Astrocyte of the hippocampus (primary cell): ENCODE measurements at places on chromosomes 6 and 20.

- DNase-seq: no peak
Observed at GRCh38 chr6:115634131-115634530, 426.6 kb downstream of the FRK start.

DNA sequence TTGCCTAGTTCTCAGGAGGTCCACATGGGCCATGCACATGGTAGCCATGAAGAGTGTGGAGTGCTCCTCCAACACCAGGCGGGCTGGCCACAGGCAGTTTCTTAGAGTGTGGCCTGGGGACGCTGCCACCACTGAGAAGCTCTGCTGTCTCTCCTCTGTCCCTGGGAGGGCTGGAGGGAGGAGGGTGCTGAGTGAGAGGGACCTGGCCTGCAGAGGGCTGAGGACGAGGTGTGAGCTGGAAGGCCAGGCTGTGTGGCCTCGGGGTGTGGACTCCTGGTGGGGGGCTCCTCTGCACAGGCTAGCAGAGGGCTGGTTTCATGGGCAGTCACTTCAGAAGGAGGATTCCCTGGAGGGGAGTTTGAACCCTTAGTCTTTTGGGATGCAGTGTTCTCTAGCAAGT is 39.7 kb downstream of the SYNJ2 start:
- DNase-seq: no peak

GRCh38 chr6:111899531-111899930 is 26.3 kb upstream of the FYN start:
- no peak for DNase-seq

- DNase-seq: peak; percentile 63
Observed at GRCh38 chr20:13261460-13262301, 40.6 kb downstream of the ISM1 start.

DNA sequence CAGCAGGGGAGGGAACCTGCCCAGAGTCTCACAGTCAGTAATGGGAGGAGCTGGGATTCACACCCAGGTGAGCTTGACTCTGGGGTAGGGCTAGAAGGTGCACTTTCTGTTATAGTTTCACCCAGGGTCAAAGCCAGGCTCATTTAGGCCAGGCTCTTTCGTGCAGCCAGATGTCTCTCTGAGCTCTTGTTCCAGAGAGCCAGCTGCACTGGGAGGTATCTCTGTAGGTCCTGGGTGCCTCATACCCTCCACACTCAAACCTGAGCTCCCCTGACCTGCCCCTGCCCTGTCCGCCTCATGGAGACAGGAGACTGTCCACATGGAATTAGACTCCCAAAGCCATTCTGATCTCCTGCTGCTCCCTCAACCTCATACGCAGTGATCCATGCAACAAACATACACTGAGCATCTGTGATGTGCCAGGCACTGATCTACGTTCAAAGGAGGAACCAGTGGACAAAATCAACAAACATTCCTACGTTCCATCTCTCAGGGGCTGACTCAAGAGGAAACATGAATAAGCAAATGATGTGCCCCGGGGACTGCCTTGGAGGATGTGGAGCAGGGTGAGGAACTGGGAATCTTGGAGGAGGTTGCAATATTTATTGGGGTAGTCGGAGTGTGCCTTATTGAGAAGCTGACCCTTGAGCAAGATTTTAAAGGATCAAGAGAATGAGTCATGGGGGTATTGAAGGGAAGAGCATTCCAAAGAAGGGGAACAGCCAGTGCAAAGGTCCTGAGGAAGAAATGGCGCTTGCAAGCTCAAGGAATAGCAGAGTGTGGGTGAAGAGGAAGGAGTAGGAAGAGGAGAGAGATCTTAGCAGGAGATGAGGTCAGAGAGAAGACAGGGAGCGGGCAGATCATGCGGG is 71.3 kb upstream of the TOX2 start:
- peak; percentile 52 for DNase-seq

- DNase-seq: no peak
Observed at GRCh38 chr6:12262236-12263061, 27.7 kb upstream of the EDN1 start.

DNA sequence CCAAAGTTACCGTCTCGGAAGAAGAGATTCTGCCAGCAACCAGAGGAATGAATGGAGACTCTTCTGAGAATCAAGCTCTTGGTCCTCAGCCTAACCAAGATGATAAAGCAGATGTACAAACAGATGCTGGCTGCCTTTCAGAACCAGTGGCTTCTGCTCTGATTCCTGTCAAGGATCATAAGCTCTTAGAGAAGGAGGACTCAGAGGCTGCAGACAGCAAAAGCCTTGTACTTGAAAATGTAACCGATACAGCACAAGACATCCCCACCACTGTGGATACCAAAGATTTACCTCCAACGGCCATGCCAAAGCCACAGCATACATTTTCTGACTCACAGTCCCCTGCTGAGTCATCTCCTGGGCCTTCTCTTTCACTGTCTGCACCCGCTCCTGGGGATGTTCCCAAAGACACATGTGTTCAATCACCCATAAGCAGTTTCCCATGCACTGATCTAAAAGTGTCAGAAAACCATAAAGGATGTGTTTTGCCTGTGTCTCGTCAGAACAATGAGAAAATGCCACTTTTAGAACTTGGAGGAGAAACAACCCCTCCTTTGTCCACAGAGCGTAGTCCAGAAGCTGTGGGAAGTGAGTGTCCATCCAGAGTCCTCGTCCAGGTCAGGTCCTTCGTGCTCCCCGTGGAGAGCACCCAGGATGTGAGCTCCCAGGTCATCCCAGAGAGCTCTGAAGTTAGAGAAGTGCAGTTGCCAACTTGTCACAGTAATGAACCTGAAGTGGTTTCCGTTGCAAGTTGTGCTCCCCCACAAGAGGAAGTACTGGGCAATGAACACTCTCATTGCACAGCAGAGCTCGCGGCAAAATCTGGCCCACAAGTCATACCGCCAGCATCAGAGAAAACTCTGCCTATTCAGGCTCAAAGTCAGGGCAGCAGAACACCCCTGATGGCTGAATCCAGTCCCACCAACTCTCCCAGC is 109.6 kb downstream of the RTN4IP1 start:
- DNase-seq: peak; percentile 91

GRCh38 chr6:19432966-19433498 is 404.1 kb upstream of the ID4 start:
- DNase-seq: peak; percentile 35

DNA sequence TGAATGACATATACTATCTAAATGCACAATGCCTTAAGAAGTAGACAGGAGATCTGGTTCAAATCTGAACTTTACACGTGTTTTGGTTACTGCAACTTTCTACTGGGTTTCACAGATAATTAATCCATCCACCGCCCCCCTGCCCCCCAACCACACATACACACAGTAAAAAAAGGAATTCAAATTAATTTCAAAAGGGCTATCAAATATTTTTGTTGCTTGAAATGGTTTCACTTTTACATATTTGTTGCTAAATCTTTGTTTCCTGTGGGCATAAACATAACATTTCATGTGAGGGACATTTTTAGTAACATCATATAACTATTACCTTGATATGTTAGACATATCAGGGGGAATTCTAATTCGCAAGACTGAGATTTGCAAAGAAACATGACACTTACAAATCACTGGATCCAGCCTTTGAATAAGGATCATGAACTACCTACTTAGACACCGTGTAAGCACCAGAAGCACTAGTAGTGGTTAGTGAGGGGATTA is 7.5 kb downstream of the NEDD9 start:
- DNase-seq: peak; percentile 11

DNA sequence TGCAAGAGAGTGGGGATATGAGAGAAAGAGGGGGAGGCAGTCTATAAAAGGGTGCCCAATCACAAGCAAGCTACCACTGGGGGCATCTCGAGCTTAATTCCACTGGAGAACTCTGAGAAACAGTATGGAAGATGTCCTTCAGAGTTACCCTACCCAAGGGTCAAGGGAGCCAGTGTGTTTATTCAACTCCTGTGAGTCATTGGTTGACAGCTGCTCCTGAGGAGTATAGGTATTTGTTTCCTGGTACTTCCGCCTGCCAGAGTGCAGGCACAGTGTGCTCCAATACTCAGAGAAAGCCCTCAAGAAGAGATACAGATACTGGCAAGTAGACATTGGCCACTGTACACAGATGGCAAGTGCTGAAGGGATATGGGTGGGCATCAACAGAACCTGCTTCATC is 49.5 kb downstream of the ARHGAP40 start:
- DNase-seq: no peak

GRCh38 chr20:8005033-8005432 is 14.5 kb downstream of the TMX4 start:
- DNase-seq: no peak

DNA sequence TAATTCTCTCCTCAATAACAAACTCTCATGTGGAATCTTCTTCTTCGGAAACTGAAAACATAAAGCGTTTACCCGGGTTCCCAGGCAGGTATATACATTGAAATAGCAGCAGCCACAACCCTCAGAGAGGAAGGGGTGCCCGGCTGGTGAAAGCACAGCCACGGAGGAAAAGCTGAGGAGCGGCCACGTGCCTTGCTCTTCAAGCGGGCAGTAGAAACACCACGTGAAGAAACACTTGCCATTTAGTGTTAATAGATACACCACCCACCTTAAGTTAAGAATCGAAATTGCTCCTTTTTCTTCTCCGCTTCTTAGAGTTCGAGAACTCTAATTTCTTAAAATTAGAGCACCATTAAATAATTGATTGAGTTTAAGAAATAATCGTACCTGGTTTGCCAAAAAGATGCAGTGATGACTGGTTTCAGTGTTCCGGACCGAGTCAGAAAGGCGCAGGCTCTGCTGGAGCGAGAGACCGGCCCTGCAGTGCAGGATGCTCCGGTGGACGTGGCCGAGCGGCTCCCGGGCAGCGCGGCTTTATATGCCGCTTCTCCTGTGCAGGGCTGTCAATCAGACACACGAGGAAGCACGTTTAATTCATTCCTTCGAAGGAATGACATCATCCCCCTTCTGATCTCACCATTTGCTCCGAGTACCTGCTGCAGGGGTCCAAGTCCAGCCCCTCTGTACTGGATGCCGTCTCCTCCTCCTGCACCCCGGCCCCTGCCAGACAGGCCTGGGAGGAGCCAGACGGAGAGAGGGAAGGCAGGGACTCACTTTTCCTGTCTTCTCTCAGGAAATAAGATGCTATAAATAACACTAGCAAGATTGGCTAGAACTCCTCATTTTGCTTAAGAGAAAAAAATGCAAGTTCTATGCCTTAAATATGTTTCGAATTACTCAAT is at the start of gene THBS2:
THBS2 (minus strand) TSS at position 510 of the 902 bp plus-strand sequence. CDS start 3,062 bp downstream, outside the sequence.
- DNase-seq: peak; percentile 64

DNA sequence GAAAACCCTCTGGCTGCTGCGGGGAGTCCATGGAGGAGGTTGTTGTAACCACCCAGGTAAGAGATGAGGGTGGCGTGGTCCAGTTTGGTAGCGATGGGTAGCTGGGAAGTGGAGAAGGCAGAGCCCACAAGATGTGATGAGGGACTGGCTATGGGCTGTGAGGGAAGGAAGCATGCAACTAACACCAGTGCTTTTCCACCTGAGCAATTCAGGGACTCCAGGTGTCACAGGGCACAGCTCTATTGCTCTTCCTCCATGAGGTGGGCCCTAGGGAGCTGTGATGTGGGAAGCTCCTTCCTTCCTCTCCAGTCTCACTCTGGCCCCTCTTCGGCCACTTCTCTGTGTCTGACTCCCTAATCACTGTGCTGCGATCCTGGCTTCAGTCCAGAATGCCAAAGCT is 32.4 kb upstream of the TGM6 start:
- no peak for DNase-seq

GRCh38 chr6:13390658-13391057 is 62.3 kb upstream of the TBC1D7 start:
- DNase-seq: no peak

DNA sequence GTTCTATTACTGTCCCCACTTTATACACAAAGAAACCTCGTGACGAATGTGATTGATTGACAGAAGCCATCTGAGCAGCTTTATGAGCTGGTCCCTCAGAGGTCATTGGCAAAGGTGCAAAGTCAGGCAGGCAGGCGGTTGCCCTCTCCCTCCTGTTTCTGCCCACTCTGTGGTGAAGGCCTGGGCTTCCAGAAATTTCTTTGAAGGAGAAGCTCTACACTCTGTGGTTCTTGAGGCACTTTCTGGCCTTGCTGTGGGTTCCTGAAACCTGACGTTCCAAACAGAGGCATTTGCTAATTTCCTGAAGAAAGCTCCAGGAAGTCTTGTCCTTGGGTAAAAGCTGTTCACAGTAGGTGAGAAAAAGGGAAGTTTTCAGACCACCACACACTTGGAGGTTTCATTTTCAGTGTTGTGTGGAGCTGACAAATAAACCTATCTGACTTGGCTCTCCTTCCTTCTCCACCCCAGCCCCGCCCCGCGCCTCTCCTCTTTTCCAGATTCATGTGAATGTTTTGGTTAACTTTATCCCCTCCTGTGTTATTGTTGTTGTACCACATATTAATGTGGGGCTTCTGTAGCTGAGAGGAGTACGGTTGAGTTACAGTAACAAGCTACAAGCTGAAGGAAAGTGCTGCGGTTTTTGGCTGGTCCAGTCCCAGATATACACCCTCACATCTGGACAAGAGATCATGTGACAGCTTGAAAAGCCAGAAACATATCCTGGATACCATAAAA is 274.1 kb downstream of the CLIC5 start:
- DNase-seq: peak; percentile 49

DNA sequence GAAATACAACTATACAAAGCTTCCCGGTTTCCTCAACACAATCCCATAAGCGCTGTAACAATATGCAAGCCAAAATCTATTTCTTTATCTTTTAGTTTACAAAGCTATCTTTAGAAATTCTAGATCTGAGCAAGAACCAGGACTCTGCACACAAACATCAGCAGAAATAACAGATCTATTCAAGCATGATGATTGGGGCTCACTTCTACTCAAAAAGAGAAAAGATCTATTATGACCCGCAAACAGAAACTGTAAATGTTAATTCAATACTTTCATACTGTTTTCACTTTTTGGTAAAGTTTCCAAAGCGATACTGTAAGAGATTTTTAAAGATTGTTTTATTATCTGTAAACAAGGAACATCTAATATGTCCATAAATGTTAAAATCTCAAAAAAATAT is 86.6 kb downstream of the SESN1 start:
- peak; percentile 8 for DNase-seq

GRCh38 chr6:132052096-132052495 is 100.9 kb upstream of the CCN2 start:
- DNase-seq: no peak

DNA sequence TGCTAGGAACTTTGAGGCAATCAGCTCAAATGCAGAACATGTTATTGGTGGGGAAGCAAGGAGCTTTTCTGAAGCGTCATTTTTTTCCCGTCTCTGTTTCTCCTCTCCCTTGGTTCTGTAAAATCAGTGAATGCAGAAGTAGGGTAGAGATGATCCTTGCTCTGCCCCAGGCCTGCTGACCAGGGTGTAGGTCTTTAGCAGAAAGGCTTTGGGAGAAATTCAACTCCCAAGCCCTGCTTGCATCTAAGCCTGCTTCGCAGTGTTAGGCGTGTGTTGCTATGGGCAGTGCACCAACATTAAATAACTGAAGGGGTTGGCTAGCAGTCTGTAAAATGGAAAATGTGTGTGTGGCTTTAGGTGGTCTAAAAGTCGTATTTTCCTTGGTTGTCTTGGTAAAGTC is 45.9 kb downstream of the SASH1 start:
- no peak for DNase-seq

GRCh38 chr6:39037707-39038106 is 10.9 kb upstream of the GLP1R start:
- DNase-seq: no peak

GRCh38 chr6:167548451-167548850 is 223.6 kb downstream of the TTLL2 start:
- DNase-seq: peak; percentile 56

GRCh38 chr6:14088600-14089192 is 28.9 kb upstream of the CD83 start:
- no peak for DNase-seq
